NCI-H524 treated with DMSO at 0.1 percent for 48 hours (cell line): ENCODE measurements at places on chromosomes 5 and 9.

GRCh38 chr5:164358531-164359259 lies 853.3 kb downstream of the MAT2B start:
- DNase-seq, result no peak

GRCh38 chr5:124179819-124180218 lies 566.6 kb downstream of the ZNF608 start:
- DNase-seq, result no peak

GRCh38 chr5:95878417-95879323 lies 56.1 kb upstream of the GLRX start:
- no peak for DNase-seq

GRCh38 chr9:133464638-133465037 lies 4.9 kb downstream of the CACFD1 start:
- no peak for DNase-seq

- no peak for DNase-seq
Observed at GRCh38 chr9:135525241-135526088, 4.2 kb downstream of the LCN1 start.

DNA sequence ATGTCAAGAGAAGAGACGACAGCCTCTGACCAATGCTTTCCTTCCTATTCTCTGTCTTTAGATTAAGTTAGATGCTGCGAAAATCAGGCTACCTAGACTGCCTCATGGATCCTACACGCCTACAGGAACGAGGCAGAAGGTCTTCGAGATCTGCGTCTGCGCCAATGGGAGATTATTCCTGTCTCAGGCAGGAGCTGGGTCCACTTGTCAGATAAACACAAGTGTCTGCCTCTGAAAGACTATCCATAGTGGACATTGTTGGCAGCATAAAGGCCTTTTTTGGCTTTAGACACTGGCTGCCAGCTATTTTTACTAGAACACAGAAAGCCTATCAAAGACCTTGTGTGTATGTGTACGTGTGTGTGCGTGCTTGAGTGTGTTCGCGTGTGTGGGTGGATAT lies 90.9 kb upstream of the PPP1R2B start:
- DNase-seq, result no peak

GRCh38 chr9:16145196-16145950 lies 592.5 kb downstream of the CCDC171 start:
- DNase-seq, result no peak

DNA sequence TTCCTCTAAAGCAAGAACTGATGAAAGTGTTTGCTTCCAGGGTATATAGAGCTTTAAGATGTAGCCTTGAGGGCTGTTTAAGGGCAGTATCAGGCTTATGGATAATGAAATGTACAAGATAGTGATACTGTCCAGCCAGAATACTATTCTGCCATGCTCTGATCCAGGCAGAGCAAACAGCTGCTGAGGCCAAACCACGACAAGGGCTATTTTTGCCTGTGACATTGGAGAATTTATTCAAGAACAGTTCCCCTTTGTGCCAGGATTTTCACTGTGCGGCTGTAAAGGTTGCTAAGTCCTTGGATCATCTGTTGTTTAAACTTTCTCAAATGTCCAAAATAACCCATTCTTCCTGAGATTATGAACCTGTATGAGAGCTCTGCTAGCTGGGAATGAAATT lies 70.4 kb downstream of the OTP start:
- DNase-seq, result no peak

DNA sequence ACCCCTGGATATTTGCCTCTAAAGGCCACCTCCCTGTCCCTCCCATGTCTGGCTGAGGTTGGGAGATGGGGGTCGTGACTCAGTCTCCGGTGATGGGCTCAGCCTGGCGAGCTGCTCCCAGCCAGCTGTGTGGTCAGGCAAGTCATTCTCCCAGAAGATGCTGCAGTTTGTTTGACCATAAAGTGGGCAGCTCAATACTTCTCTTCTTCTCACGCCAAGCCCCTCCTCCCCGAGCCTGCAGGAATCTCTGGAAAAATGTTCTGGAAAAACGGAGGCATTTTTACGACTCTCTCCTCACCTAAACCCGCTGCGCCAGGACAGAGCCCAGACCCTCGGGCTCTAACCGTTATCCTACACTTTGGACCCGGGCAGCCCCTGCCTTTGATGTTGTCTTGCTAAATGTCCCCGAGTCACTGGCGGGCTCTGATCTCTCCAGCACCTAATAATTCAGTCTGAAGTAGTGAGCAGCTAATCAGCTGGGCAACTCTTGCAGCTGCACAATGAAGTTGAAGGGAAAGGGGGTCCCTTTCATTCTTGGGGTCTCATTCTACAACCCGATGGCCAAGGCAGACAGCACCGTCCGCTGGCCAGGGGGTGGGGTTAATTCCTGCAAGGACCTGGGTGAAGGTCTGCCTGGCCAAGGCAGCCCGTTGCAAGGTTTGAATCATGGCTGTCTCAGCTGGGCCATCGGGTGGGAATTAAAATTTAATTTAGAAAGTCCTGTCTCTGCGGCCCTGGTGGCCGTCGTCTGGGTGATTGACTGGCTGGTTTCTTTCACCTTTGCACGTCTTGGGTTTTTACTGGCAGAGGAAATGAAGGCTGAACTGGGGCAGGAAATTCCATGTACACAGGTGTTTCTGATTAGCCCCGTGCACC lies 12.3 kb downstream of the DCANP1 start:
- no peak for DNase-seq

DNA sequence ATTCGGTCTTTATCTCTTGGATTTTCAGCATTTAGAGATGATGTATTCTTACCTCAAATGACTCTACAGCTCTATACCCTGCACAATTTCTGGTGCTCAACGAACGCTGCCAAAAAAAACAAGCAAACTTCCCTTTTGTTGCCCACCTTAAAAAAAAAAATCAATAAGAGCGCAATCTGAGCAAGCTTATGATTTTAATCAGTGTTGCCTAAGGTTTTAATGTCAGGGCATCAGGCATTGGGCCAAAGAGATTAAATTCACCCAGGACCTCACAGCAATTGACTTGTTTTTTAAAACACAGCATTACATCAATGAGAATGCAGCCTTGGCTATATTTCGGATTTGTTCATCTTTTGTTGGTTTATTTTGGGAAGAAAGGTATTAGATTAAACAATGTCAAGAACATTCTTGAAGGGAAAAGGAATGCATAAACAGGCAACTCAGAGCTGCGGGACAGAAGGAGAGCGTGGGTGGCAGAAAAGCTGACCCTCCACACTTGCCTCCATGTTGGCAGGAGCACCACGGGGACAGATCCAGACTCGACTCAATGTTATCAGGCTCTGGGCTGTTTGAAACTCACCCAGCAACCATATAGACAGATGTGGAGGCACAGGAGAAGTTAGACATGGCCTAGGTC lies 127.5 kb upstream of the DAPK1 start:
- no peak for DNase-seq

DNA sequence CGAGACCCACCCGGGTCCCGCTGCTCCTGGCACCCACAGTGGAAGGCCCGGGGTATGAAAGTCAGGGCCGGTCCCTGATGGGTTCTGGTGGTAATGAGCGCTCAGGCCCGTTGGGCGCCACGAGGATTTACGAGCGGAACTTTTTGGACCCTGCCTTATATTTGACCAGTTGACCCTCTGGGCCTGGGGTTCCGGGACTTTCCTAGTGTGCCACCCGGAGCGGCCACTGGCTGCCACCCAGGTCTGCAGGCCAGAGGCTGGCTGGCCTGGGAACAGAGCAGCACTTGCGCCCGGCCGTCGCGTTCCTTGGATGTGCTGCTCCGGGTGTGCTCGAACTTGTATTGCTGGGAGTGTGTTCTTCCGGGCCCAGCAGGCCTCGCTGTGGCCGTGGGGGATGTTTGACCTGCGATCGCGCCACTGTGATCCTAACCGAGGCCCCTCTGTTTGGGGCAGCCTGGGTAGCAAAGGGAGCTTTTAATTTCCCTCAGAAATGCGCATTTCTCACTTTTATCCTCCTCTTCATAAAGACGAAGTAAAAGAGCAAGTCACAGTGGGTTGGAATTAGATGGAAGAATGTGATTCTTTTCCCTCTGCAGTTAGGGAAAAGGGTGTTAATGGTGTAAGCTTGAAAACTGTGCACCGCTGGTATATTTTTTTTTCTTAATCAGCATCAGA lies 1.2 kb downstream of the F2RL1 start:
- DNase-seq, result no peak

GRCh38 chr5:122515709-122516431 lies 203.8 kb downstream of the SNCAIP start:
- peak; percentile 17 for DNase-seq

DNA sequence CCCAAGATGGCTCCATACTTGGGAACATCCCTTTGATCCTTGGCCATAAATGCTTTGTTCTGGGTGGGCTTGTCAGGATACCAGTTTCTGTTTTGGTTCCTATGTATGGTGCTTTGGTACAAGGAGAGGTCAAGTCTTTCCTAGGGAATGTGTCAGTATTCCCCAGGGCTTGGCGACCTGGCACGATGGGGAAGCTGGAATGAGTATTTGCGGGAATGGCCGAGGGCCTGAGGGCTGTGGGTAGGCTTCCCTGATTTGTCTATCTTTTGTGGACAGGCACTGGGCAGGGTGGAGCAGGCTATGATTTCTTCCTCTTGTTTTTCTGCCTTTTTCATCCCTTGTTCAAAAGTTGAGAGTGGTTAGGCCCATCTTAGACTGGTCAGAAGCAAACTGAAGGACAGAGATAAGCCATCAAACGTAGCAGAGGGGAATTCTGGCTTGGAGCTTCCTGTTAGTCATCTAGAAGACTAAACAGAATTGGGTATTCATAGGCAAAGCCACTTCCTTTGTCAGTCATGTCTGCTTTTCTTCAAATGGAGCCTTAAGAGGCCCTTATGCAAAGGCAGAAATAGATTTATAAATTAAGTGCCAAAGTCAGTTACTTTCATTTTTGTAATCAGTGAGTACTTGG lies 13.7 kb downstream of the DOCK2 start:
- DNase-seq, result no peak

DNA sequence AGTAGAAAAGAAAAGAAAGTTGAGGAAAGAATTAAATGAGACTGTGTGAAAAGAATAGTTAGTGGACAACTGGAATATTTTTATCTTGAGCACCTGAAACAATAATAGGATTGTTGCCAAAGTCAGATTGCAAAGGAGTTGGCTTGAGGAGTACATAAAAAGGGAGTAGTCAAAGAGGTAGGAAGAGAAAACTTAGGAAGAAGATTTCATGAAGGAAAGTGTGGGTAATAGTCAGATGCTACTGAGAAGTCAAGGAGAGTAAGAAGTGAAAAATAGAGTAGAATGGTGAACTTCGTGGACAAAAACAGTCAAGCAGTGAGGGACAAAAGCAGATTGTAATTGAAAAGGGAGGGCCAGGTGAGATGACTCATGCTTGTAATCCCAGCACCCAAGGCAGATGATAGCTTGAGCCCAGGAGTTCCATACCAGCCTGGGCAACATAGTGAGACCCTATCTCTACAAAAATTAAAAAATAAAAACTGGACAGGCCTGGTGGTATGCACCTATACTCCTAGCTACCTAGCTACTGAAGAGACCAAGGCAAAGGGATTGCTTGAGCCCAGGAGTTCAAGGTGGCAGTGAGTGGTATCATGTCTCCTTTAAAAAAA lies 178.9 kb downstream of the NIPBL start:
- no peak for DNase-seq

GRCh38 chr9:93952119-93952783 lies 2.9 kb downstream of the BARX1 start:
- no peak for DNase-seq

- DNase-seq, result peak; percentile 84
Observed at GRCh38 chr9:94139672-94140417, 55.6 kb downstream of the PTPDC1 start.

DNA sequence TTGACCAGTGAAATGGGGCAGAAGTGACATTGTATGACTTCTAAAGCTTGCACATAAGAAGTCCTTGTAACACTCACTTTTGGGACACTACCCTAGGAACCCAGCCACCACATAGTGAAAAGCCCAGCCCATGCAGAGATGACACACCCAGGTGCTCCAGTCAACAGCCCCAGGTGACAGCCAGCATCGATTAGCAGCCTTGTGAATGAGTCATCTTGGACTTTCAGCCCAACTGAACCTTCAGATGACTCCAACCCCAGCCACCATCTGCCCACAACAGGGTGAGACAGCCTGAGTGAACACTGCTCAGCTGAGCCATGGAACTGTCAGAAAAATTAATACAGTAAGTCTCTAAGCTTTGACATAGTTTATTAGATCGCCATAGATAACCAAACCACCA lies 458.6 kb downstream of the ZSWIM6 start:
- DNase-seq, result no peak

DNA sequence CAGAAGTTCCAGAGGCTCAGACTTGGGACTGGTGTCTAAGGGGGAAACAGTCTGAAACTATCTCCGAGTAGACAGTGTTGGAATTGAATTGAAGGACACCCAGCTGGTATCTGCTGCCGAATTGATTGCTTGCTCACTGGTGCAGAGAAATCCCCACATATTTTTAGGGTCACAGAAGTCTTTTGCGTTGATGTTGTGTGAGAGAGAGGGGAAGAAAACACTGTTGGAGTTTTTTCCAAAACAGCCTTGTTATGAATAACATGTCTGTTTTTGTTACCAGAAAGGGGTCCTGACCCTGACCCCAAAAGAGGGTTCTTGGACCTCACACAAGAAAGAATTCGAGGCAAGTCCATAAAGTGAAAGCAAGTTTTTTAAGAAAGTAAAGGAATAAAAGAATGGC lies 81.3 kb downstream of the ALDH7A1 start:
- no peak for DNase-seq

DNA sequence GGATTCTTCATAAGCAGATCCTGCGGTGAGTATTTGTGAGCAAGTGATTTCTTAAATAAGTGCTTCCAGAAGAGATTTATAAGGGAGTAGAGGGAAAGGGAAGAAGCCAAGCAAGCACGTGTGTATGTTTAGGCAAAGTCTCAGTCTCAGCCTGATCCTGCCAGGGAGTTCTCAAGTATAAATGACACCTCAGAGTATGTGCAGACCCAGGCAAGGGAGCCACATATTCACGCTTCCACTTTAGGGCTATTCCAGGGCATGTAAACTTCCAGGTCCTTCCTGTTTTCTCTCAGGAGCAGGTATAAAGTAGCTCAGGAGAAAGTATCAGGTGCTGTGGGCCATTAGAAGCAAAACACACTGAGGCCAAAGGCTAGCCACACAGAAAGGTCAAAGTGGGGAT lies 22.6 kb downstream of the SPATA31D1 start:
- DNase-seq, result no peak

DNA sequence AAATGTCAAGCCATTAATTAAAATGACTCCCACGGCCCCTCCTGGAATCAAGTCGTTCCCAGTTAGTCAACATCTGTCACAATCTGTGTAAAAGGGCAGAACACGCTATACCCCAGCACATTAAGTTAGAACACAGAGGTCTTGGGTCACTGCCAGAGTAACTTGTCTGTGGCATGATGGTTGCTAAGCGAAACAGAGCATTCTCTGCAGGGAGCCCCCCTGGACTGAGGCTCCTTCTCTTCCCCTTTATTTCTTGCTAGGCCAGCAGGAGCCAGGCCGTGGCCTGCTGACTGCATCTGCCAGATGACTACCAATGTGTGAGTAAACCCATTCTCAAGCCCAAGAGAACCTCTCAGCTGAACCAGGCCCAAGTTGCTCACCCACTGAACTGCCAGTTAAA lies 51.9 kb upstream of the ZBED3 start:
- no peak for DNase-seq
